Endothelial cell (in vitro differentiated cells): ENCODE measurements at places on chromosomes 1 and 21. TPM values are rescaled to one million over a fixed set of nuclear protein-coding genes. Genes with fewer than 3 reads are reported as not detected.

- DNase-seq, result no peak
Measured at GRCh38 chr1:16250524-16251251, 13.7 kb upstream of the CPLANE2 start.

DNA sequence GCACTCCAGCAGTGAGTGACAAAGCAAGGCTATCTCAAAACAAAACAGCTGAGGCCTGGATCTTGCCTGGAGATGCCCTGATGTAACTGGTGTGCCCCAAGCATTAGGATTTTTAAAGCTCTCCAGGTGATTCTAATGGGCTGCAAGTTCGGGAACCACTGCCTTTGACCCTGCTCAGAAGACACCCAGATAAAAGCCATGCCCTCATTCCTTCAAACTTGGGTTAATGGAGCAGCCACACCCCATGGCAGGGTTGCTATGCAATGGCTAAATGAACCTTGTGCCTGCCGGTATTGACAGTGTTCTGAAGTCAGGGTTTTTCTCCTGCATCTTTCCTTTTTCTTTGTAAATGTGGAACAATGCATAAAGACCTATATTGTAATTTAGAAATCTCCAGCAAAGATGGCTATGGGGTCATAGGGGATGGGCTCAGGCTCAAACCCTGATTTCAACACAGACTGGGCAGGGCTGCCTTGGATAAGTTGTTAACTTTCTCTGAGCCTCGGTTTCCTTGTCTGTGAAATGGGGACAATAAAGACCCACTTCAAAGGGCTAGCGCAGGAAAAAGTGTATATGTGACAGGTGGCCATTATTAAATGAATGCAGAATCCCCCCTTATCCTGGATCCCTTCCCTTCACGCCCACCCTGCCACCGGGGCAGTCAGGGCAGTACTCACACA lies 453 bp downstream of the TFF3 start:
- DNase-seq, result no peak

The PTGS2 gene
- 22.2 TPM for total RNA-seq

- DNase-seq, result no peak
Measured at GRCh38 chr1:207810606-207811295, 58.9 kb downstream of the CD46 start.
